ENCODE measurements at places on chromosomes 13 and 19.
A peak's percentile ranks its signal among the peaks of the same experiment; 100 is the strongest.

DNA sequence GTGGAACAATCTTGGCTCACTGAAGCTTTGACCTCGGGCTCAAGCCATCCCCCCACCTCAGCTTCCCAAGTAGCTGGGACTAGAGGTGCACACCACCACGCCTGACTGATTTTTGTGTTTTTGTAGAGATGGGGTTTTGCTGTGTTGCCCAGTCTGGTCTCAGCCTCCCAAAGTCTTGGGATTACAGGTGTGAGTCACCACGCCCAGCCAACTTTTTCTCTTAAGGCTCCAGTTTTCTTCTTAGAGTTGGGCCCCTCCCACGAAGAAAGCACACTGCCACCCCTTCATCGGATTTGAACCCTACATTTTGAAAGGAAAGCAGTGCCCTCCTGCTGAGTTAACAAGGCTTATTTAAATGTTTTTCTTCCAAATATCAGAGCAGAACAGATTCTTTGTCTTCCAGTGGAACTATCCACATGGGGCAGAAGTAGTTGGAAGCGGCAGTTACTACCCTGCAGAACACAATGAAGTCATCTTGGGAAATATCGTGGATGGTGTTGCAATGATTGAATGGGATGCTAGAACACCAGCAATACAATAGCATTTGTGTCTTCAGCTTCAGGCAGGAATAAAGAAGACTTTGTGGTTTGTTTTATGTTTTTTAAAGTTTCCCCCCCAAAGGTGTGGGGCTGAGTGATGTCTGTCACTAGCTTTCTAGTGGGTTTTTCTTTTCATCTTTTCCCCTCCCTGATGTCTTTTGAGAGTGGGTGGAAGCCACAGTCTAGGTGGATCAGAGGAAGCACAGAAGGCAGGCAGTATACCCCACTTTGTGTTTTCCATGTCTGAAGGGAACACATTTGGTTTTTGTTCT, 8.9 kb downstream of the ACTN4 start:
- DNase-seq: no peak

DNA sequence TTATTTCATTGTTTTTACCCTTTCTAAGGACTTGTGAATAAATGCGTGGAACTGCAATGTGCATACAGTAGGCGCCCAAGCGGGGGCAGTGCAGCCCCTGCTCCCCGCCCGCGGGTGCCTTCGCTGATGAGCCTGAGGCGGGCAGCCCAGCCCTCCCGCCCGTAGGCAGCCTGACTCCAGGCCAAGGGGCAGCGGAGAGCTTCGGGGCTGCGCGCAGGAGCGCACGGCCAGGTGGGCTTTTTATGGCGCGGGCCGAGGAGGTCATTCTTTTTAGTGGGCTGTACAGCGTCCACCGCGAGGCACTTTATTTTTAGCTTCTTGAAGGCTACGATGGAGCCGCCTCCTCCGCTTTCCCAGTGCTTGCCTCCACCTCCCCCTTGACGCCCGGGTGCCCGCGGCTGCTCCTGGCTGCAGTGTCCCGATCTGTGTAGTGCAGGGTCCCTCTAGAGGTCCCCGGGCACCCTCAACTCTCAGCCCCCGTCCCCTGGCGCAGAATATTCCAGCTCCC, 60.5 kb downstream of the CCNE1 start:
- no peak for DNase-seq

GRCh38 chr19:7773841-7774240, 10.8 kb downstream of the CLEC4M start:
- DNase-seq: no peak

DNA sequence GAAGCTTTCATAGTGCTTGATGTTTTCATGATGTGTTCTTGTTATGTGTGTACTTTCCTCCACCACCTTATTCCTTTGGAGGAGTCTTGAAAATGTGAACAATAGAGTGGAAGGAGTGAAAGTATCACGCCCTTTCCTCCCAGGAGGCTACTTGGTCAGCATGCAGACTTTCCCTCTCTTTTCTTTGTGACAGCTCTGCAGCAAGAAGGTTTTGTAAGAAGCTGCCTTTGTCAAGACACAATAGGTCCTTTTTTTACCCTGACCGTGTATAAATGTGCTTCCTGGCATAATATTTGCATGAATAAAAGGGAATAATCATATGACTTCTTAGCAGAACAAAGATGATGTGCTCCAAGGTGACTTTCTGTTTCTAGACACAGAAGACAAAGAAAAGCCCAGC, 882.6 kb upstream of the SLITRK5 start:
- no peak for DNase-seq

DNA sequence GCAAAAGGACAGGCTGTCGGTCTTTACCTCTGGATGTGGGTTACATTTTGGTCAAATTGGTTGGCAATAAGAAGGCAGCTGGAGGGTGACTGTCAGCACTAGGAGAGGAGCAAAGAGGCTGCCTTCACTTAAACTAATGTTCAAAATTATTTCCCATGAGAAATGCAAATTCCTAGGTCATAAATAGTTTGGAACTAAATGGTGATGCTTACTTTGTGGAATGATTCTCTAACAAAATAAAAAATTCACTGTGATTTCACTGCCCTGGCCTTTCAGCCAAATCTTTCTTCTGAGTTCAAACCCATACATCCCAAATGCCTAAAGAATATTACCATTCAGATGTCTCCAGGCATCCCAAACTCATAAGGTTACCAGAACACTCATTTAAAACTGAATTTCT, 25.0 kb upstream of the OXGR1 start:
- no peak for DNase-seq

DNA sequence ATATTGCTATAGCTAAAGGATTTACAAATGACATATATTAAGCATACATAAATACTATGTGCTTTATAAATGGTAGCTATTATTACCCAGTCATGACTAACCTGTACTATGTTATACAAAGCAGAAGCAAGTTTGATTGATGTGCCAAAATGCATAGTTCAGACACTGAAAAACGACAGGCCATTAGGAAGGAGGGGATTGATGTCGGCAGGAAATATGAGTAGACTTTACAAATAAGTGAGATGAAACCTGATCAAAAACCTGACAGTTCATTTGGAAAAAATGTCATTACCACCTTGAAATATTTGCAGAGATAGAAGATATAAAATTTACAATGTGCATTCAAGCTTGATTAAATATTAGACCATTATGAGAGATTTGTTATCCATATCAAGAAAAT, 38.8 kb upstream of the TPP2 start:
- no peak for DNase-seq

DNA sequence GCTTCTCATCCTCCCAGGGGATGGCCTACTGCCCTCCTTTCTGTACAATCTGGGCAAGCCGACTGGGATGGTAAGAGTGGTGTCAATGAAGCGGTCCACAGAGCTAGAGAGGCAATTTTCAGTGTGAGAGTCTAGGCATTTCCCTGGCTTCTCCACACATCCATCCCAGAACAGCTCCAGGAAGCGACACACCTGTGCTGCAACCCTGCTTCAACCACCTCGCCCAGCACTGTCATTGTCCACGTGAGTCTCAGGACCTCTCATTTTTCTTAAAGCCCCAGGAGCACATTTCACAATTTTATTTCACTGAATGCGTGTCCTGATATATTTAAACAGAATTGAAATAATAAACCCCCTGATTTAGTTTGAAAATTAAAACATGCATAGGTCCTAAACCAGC, 15.5 kb upstream of the UBL3 start:
- DNase-seq: no peak

GRCh38 chr13:23609414-23609760, 39.2 kb downstream of the TNFRSF19 start:
- no peak for DNase-seq

DNA sequence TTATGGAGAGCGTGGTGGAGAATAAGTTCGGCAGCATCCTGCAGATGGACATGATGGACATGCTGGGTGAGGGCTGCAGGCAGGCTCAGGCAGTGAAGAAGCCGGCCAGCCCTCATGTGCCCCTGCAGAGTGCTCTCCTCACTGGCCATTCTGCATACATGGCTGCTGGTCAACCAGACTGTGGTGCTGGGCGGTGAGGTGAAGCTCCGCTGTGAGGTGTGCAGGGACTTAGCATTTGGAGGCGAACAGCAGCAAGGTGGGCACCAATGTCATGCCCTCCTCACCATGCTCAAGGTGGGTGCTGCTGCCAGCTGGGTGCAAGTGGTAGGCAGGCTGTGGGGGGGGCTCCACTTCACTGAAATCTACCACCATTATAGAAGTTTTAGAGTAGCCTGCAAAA, 5.7 kb upstream of the ZNF492 start:
- peak; percentile 3 for DNase-seq

DNA sequence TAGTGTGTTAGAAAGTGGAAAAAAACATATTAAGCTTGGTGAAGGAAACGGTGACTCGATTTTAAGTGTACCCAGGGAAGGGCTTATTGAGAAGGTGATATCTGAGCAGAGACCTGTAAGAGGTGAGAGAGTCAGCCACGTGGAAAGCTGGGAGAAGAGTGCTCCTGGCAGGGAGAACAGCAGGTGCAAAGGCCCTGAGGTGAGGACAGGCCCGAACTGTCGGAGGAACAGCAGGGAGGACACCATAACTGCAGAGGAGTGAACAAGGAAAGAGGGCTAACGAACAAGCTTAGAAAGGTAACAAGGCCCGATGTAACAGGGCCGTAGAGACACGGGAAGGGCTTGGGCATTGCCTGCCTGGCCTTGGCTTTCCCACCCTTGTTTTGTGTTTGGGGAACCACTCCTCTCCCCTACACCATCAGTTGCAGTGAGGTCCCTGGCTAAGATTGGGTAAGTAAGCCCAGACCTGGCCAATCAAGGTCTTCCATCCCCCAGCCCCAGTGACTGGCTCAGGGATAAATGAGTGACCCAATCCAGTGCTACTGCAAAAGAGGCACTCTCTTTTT, 7.3 kb downstream of the ATP4A start:
- DNase-seq: no peak

- DNase-seq: no peak
Measured at GRCh38 chr19:43306097-43306496, 36.8 kb upstream of the PSG9 start.

DNA sequence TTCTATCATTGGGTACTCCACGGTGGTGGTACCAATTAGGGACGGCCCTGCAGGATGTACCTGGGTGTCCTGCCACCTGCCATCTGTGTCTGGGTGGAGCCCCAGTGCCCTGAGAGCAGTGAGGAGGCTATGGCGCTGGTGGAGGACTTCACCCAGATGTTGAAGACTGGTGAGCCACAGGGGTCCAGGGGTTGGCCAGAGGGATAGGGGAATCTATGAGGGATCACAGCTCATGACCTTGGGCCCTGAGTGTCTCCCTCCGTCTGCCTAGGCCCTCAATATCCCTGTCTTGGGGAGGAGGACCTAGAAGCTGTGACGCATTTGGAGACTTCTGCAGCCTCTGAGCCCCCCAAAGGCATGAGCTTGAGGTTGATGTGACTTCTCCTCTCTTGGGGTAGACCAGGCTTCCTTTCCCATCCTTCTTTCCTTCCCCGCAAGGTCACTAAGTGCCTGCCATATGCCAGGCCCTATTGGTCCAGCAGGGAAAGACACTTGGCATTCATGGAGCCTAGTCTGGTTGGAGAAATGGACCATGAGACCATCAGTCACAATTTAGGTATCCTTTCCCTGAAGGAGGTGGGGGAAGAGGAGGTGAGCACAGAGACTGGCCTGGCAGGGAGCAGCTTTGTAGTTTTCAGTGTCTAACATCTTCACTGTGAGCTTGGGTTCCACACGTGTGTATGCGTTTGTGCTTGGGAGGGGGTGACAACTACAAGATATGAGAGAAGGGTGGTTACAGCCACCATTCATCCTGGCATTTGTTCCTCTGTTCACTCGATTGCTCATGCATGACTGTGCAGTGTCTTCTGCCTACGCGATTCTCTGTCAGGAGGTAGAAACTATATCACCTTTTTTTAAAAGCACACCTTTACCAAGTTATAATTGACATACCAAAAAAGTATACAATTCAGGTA, 5.1 kb upstream of the MZF1 start:
- peak; percentile 42 for DNase-seq

GRCh38 chr13:100341327-100341726, 247.3 kb downstream of the GGACT start:
- DNase-seq: no peak

- DNase-seq: peak; percentile 77
Measured at GRCh38 chr19:50418176-50419021, at the start of gene SPIB. TSS of gene SPIB (plus strand) at chr19:50418938. CDS start at chr19:50418963, 25 bp downstream.

GRCh38 chr13:38341149-38341692, 8.4 kb upstream of the UFM1 start:
- DNase-seq: no peak

DNA sequence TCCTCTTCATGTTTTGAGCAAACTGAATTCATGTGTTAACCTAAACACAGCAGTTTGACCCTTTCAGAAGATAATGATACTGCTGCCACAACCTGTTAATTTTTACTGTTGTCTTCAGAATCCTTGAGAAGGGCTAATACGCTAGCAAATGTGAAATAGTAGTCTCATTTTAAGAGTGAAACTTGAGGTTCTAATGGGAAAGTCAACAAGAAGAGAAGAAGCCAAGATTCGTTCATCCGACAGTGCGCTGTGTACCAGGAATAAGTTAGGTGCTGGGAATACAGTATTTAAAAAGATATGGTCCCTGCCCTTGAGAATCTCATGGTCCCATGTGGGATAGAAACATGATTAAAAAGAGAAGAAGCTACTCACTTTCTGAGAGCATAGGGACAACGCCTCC, 134.4 kb downstream of the KL start:
- DNase-seq: no peak

GRCh38 chr13:114100446-114101357, 31.7 kb downstream of the RASA3 start:
- peak; percentile 77 for DNase-seq

GRCh38 chr13:99980201-99980823, 1.3 kb upstream of the ZIC2 start:
- DNase-seq: peak; percentile 84

DNA sequence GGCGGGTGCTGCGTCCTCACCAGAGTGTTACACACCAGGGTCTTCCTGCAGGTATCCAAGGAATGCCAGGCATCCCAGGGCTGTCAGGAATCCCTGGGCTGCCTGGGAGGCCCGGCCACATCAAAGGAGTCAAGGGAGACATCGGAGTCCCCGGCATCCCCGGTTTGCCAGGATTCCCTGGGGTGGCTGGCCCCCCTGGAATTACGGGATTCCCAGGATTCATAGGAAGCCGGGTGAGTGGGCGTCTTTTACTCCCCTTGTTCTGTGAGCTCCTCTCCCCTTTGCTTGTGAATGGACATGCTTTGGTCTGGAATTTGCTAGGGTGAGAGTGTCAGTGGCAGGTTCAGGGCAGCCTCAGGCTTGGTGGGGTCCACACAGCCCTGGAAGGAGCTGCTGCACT, 75.9 kb downstream of the RAB20 start:
- DNase-seq: no peak

- no peak for DNase-seq
Measured at GRCh38 chr13:69618838-69619237, 488.8 kb upstream of the ATXN8OS start.

DNA sequence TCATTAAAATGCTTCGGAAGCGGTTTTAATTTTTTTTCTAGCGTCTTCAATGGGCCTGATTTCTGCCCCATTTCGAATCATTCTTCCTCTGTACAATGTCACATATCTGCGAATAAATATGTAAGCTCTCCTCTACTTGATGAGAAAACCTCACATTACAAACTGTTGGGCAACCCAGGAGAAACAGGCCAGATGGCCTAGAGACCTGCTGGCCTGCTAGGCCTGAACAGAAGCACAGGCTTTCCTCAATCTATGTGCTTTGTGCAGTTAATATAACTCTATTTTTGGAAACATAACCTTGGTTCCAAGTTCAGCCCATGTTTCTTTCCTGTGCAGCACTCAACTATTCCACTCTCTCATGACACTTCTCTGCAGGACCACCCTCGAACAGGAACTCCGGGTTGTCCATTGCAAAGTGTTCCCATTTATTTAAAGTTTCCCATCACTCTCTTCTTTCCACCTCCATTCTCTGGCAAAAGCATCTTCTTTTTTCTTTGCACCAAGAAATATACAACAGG, 42.0 kb downstream of the DCLK1 start:
- no peak for DNase-seq

- DNase-seq: no peak
Measured at GRCh38 chr19:35019144-35019543, 11.1 kb upstream of the SCN1B start.

- DNase-seq: no peak
Measured at GRCh38 chr19:38839816-38840582, 8.4 kb upstream of the ECH1 start.

Measured in GM13976 (cell line).